Neuronal stem cell (in vitro differentiated cells): ENCODE measurements at places on chromosomes 1 and 21.

DNA sequence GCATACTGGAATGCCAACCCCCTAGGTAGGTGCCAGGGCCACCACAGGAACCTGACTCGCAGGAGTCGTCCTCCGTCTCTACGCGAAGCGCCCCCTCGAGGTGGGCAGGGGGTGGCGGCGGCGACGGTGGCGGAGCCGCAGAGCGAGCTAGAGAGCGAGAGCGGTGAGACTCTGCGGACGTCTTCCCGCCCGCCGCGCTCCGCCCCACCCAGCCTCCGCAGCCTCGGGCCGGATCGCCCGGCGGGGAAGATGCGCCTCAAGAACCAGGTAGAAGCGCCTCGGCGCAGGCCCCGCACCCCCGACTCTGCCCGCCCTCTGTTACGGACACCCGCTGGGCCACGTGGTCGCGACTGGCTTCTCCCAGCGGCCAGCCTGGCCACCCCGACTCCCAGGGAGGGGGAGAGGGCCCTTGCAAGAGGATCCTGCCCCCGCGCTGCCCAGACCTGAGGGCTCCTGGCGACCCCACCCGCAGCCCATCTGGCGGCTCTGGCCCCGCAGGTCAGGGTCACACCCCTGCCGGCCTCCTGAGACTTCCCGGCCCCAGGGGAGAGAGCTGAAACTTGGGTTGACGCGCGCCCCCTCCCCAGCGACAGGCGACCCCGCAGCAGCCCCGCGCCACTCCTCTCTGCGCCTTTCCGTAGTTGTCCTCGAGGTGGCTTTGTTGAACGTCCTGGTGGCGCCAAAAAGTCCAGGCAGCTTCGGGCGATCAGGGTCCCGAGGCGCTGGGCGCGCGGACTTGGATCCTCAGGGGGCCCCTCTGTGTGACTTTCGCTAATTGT, 24.4 kb upstream of the AGBL4 start:
- H3K27me3 ChIP-seq = peaks cover 16% of the 10 kb centered on the region
- peak; percentile 26 for DNase-seq
- no peak overlapping the region for H3K27ac ChIP-seq
- no peaks in the 10 kb centered on the region for H3K4me1 ChIP-seq

DNA sequence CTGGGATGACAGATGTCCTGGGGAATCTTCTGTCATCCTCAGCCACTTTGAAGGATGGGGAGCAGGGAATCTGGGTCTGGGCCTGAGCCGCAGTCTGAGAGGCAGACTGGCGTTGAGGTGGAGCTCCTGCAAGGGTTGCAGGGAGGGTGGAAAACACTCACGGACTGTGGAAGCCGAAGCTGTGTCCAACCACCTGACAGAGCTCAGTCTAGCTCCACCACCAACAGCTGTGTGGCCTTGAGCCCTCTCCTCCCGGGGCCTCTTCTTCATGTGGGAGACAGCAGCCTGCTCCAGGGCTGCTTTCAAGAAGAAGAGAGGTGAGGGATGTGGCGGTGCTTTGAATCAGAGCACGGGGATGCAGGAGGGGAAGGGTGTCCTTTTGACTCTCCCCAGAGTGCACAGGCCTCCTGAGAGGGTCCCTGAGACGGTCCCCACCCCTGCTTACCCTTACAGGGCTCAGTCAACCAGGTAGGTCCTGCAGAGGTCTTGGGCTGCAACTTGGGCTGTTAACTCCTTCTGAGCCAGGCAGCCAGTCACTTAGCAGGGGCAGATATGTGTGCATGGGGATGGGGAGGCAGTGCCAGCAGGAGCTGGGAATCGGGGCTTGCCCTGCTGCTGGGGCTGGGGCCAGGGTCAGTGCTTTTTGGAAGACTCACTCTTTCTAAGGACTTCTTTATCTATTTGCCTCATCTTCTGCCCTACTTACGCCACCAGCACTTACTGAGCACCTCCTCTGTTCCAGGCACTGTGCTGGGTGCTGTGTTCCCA, 216.3 kb downstream of the PTPRU start:
- H3K27ac ChIP-seq = peak overlapping the region; percentile 15
- no peak for DNase-seq
- no peaks in the 10 kb centered on the region for H3K36me3 ChIP-seq
- H3K4me1 ChIP-seq = peaks cover 16% of the 10 kb centered on the region
- no peaks in the 10 kb centered on the region for H3K27me3 ChIP-seq

DNA sequence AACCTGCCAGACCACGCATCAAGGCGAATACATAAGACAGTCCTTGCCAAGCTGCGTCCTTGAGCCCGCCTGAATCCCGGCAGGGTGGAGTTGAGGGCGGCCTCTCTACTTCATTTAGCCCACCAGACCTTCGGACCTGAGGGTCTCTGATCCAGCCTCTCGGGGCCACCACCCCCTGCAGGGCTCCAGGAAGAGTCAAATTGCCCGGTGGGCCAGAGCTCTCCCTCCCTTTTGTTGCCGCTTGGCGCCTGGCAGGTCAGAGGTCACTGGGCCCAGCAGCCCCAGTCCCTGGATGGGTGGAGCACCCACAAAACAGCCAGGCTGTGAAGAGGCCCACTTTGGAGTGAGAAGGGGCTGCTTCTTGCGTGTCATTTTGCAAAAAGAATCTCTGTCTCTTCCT, 9.0 kb downstream of the GNG4 start:
- H3K36me3 ChIP-seq = no peaks in the 10 kb centered on the region
- DNase-seq = no peak

DNA sequence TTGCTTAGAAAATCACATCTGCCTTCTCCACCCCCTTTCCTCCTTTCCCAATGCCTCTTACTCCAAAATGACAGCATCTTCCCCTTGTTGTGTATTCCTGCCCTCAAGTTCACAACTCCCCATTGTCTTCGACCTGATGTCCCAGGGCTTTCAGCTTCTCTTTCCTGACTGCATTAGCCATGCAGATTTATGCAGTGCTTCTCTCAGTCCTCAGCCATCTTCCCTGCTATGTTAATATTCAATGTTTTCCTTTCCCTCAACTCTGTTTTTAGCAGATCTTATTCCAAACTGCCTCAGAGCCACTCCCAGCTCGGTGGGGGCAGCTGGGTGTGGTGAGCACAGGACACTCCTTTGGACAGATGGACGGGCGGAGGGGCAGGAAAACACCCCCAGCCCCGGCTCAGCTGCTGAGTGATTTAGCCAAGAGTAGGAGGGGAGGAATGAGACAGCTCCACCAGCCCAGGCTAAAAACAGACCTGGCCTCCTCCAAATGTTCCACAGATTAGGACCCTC, 71.0 kb downstream of the CD2 start:
- H3K27ac ChIP-seq = no peak overlapping the region
- H3K4me3 ChIP-seq = no peak overlapping the region
- H3K27me3 ChIP-seq = no peaks in the 10 kb centered on the region
- peaks cover 4% of the 10 kb centered on the region for H3K4me1 ChIP-seq
- H3K36me3 ChIP-seq = no peaks in the 10 kb centered on the region

GRCh38 chr1:114509596-114510273, 1.3 kb downstream of the TRIM33 start:
- DNase-seq = no peak
- H3K36me3 ChIP-seq = peaks cover 5% of the 10 kb centered on the region
- peak overlapping the region; percentile 92 for H3K4me3 ChIP-seq
- no peak overlapping the region for H3K27ac ChIP-seq
- peaks cover 2% of the 10 kb centered on the region for H3K27me3 ChIP-seq

GRCh38 chr1:1665815-1666251, 7.0 kb upstream of the CDK11B start:
- no peak overlapping the region for H3K27ac ChIP-seq
- peak; percentile 11 for DNase-seq
- H3K4me3 ChIP-seq = no peak overlapping the region
- H3K27me3 ChIP-seq = no peaks in the 10 kb centered on the region

DNA sequence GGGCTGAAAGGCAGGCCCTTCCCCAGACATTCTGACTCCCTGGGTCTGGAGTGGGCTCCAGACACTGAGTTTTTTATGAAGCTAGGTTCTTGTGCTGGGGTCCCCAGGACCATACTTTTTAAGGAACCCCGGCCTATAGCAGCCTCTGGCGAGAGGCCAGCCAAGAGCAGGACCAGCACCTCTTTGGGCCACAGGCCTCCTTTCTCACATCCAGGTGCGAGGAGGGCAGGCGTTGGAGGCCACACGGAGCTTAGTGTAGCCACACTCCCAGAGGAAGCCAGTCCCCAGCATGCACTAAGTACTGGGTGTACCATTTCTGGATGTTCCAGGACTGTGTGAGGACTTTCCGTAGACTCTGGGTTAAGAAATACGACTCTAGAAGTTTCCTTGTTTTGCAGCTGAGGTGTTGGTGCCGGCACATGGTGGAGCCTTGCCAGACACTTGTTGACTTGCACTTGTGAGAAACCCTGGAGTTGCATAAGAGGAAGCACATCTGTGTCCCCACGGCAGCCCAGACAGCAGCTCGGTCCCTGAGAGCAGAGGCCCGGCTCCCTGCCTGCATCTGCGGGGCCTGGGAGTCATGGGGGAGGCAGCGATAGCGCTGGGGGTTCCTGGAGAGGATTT, 122.2 kb upstream of the VAMP3 start:
- no peak overlapping the region for H3K27ac ChIP-seq
- H3K4me1 ChIP-seq = peaks cover 7% of the 10 kb centered on the region
- H3K4me3 ChIP-seq = no peak overlapping the region

DNA sequence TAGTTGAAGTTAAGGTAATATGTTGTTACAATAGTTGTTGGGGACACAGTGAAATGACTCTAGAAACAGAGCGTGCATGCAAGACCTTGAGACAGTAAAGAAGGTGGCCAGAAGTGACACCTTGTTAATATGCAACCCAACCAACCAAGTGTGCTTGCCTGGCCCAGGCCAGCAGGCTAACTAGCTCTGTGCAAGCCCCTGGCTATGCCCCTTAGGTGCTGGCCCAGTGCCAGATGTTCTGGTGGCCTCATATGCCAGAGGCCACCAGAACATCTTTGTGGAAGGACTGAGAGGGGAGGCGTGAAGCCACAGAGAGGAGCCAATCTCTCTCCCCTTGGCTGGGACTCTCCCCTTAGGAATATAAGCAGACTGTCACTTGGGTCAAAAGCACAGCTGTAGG, 111.2 kb upstream of the JUN start:
- H3K4me1 ChIP-seq = no peaks in the 10 kb centered on the region
- peaks cover 8% of the 10 kb centered on the region for H3K27me3 ChIP-seq
- no peak overlapping the region for H3K4me3 ChIP-seq
- no peak for DNase-seq
- H3K27ac ChIP-seq = no peak overlapping the region
- H3K36me3 ChIP-seq = no peaks in the 10 kb centered on the region

- DNase-seq = no peak
- H3K36me3 ChIP-seq = no peaks in the 10 kb centered on the region
- H3K27me3 ChIP-seq = no peaks in the 10 kb centered on the region
- no peak overlapping the region for H3K4me3 ChIP-seq
- no peak overlapping the region for H3K27ac ChIP-seq
- H3K4me1 ChIP-seq = no peaks in the 10 kb centered on the region
Measured at GRCh38 chr1:50066806-50067205, 41.9 kb upstream of the ELAVL4 start.

- no peaks in the 10 kb centered on the region for H3K27me3 ChIP-seq
- H3K36me3 ChIP-seq = no peaks in the 10 kb centered on the region
- no peak for DNase-seq
Measured at GRCh38 chr1:50343323-50343722, 79.9 kb downstream of the DMRTA2 start.

GRCh38 chr1:26189751-26190275, 589 bp upstream of the CATSPER4 start:
- no peaks in the 10 kb centered on the region for H3K36me3 ChIP-seq
- no peaks in the 10 kb centered on the region for H3K27me3 ChIP-seq
- H3K4me1 ChIP-seq = peaks cover 13% of the 10 kb centered on the region
- H3K27ac ChIP-seq = peak overlapping the region; percentile 49

- H3K36me3 ChIP-seq = peaks cover 22% of the 10 kb centered on the region
- no peaks in the 10 kb centered on the region for H3K27me3 ChIP-seq
- H3K27ac ChIP-seq = peak overlapping the region; percentile 66
- H3K4me3 ChIP-seq = no peak overlapping the region
Measured at GRCh38 chr1:160328184-160328583, 14.9 kb downstream of the COPA start.

GRCh38 chr1:17671741-17672140, 83.4 kb upstream of the ACTL8 start:
- no peak overlapping the region for H3K4me3 ChIP-seq
- peaks cover 29% of the 10 kb centered on the region for H3K4me1 ChIP-seq
- H3K27me3 ChIP-seq = peaks cover 3% of the 10 kb centered on the region
- peaks cover 17% of the 10 kb centered on the region for H3K36me3 ChIP-seq
- peak overlapping the region; percentile 52 for H3K27ac ChIP-seq

- H3K36me3 ChIP-seq = no peaks in the 10 kb centered on the region
- no peaks in the 10 kb centered on the region for H3K4me1 ChIP-seq
- H3K27me3 ChIP-seq = no peaks in the 10 kb centered on the region
- DNase-seq = no peak
- H3K4me3 ChIP-seq = no peak overlapping the region
Measured at GRCh38 chr1:229033480-229033879, 237.4 kb upstream of the RAB4A start.

- H3K4me3 ChIP-seq = no peak overlapping the region
- H3K27me3 ChIP-seq = no peaks in the 10 kb centered on the region
- no peaks in the 10 kb centered on the region for H3K36me3 ChIP-seq
- H3K27ac ChIP-seq = no peak overlapping the region
- H3K4me1 ChIP-seq = peaks cover 2% of the 10 kb centered on the region
Measured at GRCh38 chr1:67759066-67759465, 74.1 kb downstream of the GADD45A start.

DNA sequence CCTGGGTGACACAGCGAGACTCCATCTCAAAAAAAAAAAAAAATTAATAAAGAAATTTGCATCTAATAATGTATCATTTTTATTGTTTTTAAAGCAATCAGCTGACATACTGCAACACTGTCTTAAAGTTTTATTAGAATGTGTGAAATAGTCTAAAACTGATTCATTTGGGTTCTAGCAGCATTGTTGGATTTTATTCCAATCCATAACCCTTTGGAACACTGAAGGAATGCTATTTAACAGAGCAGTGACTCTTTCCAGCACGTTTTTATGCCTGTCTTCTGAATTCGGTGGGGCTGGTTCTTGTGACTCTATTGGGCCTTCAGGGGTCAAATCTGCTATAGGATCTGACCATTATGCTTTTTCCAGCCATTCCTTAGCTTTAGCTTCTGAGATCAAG, 18.2 kb upstream of the FMO4 start:
- DNase-seq = no peak
- no peak overlapping the region for H3K4me3 ChIP-seq
- no peaks in the 10 kb centered on the region for H3K36me3 ChIP-seq
- no peaks in the 10 kb centered on the region for H3K27me3 ChIP-seq
- H3K27ac ChIP-seq = no peak overlapping the region
- H3K4me1 ChIP-seq = no peaks in the 10 kb centered on the region

DNA sequence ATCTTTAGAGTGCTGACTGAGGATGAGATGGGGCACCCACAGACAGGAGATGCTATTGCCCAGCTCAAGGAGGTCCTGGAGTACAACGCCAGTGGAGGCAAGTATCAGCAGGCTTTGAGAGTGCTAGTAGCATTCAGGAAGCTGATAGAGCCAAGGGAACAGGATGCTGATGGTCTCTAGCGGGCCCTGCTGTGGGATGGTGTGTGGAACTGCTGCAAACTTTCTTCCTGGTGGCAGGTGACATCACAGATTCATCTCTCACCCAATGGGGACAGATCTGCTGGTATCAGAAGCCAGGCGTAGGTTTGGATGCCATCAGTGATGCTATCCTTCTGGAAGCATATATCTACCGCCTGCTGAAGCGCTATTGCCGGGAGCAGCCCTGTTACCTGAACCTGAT, 609.8 kb upstream of the NCAM2 start:
- H3K27ac ChIP-seq = no peak overlapping the region
- no peaks in the 10 kb centered on the region for H3K4me1 ChIP-seq
- peak overlapping the region; percentile 29 for H3K4me3 ChIP-seq
- H3K36me3 ChIP-seq = no peaks in the 10 kb centered on the region
- no peaks in the 10 kb centered on the region for H3K27me3 ChIP-seq
